ENCODE measurements at places on chromosomes 13 and 19.

DNA sequence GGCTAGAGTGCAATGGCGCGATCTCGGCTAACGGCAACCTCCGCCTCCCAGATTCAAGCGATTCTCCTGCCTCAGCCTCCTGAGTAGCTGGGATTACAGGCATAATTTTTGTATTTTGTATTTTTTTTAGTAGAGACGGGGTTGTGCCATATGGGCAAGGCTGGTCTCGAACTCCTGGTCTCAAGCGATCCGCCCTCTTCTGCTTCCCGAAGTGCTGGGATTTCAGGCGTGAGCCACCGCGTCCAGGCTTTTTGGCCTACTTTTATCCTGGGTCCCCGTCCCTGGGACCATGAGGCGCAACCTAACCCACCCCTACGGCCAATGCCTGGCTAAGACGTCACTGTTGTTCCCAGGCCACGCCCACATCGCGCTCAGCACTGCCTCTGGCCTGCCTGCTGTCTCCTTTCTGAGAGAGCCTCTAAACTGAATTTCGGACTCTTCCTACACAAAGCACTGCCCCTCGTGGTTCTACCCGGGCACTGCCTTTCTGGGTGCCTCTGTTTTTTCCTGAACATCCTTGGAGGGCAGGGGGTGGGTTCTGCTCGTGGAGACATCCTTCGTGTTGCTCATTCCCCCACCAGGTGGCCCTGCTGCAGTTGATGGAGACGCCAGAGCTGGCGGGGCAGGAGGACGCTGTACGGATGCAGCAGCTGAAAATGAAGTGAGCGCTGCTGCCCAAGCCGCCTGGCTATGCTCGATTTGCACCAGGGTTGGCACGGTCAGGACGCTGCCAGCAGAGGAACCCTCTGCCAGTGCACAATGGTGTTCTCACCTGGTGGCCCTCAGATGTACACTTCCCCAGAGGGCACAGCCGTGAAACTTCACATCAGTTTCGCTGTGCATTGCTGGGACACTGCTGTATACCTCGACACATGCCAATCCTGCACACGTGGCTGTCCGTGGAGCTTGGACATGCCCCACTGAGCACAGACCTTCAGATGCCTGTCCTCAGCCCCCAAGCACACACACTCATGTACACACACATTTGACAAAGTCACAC, 2.0 kb downstream of the REX1BD start:
- DNase-seq, result no peak

DNA sequence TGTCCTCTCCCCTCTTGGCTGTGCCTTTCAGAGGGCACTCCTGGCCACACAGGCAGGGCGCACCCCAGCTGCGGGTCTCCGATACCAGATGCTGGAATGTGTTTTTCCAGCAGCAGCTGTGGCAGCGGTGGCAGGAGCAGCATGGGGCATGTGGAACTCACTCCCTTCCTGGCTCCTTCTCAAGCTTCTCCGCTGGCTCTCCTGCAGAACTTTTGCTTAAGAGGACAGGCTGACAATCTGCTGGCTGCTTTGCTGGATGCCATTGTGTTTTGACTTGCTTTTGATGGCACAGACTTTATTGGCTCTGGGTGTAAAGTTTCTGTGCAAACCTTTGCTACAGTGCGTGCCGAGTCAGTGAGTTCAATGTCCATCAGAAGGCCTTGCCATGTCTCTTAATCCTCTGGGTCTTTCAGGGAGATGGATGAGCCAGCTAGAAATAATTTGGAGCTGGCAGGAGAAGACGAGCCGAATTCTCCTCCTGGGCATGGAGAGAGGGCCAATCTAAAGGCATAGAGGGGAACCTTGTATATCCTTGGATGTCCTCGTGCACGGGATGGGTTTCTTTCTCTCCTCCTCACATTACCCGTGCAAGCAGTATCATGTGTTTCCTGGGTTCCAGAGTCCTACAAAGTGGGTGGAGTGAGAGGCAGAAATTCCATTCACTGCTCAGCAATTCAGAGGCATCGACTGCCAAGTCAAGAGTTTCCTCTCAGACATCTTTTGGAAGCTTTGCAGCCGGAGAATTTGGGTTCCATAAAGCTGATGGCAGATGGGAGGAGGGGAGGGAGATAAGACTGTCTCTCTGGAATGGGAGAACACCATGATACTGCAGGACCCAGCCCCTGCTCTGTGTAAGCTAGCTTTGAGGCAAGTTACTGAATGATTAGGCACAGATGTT, 231.2 kb downstream of the FGF9 start:
- DNase-seq, result no peak

DNA sequence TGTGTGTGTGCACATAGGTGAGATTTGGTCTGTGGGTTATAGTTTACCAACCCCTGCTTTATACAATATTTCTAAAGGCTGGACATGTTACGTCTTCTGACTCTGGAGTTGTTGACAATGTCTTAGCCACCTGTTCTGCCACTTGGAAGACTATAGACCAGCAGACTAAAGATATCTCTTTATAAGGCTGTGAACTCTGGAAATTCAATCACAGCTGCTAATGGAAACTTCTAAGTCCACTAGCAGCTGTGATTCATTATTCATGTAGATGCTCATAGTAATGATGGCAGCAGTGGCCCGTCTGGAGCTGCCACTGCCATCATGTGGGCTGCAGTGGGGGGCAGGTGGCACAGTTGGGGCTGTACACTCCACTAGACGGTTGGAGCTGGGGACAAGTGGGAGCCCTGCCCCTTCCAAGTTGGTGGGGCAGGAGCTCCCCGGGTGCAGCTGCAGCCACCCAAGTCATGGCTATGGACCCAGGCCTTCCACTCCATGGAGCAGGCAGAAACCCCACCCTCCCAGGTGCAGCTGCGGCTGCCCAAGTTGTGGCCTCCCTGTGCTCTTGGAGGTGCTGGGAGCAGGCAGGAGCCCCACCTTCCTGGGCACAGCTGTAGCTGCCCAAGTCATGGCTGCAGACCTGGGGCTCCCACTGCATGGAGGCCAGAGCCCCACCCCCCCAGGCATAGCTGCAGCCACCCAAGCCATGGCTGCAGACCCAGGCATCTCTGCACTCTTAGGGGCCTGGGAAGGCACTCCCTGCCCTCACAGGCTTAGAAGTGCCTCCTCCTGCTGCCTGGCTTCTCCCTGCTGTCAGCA, 8.8 kb downstream of the IGFL4 start:
- DNase-seq, result no peak

DNA sequence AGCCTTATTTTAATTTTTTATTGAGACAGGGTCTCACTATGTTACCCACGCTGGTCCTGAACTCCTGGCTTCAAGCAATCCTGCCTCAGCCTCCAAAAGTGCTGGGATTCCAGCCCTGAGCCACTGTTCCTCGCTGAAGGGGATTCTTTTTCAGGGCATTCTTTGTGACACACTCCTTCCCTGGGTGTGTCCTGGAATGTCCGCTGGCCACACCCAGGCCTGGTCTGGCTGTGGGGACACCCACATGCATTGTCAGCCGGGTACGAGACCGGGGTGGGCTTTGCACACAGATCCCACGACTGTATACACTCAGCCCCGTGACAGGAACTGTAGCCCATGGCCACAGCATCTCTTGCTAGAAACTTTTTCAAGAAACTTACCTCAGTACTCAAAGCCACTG, 34.4 kb upstream of the GATAD2A start:
- DNase-seq, result no peak

DNA sequence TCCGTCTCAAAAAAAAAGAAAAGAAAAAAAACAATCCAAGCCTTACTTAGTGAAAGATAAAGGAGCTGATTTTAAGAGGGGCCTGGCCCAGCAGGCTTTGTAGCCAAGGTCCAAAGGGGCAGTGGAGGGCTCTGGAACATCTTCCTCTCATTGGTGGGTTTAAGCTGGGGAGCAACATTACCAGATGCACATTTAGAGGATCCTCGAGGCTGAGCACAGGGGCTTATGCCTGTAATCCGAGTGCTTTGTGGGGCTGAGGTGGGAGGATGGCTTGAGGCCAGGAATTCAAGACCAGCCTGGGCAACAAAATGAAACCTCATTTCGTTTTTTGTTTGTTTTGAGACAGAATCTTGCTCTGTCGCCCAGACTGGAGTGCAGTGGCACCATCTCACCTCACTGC, 8.0 kb upstream of the TMEM160 start:
- peak; percentile 12 for DNase-seq

DNA sequence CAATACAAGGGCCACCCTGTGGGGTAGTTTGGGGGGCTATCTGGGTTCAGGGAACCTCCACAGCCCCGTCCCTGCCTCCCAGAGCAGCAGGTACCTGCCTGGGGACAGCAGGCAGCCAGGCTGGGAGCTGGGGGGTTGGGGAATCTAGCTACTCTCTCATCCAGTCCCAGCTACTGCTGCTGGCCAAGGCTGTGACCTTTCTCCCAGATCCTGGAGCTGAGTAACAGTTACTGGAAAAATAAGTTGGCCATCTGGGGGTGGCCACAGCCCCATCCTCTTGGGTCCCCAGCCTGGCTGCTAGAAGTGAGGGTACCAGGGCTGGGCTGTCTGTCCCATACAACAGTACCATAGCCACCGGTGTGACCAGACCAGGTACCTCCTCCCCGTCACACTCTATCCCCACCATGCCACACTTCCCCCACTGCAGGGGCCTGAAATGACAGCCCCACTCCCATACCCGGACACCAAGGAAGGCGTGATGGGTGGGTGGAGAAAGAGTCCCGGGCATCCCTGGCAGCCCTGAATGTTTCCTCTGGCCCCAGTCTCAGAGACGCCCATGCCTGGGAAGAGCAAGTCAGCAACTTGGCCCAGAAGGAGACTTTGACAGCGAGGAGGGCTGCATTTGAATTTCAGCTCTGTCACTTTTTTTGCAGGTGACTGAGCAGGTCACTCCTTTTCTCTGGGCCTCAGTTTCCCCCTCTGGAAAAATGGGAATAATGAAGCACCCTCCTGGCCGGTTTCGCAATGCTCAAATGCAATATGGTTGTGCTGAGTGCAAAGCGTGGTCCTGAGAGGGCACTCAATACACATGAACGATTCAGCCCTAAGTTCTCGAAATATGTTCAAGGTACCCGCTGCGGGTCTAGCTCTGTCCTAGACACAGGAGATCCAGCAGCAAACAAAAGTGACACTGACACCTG, 30.7 kb upstream of the NFIC start:
- no peak for DNase-seq

GRCh38 chr13:32001154-32001768, 30.3 kb upstream of the FRY start:
- no peak for DNase-seq

DNA sequence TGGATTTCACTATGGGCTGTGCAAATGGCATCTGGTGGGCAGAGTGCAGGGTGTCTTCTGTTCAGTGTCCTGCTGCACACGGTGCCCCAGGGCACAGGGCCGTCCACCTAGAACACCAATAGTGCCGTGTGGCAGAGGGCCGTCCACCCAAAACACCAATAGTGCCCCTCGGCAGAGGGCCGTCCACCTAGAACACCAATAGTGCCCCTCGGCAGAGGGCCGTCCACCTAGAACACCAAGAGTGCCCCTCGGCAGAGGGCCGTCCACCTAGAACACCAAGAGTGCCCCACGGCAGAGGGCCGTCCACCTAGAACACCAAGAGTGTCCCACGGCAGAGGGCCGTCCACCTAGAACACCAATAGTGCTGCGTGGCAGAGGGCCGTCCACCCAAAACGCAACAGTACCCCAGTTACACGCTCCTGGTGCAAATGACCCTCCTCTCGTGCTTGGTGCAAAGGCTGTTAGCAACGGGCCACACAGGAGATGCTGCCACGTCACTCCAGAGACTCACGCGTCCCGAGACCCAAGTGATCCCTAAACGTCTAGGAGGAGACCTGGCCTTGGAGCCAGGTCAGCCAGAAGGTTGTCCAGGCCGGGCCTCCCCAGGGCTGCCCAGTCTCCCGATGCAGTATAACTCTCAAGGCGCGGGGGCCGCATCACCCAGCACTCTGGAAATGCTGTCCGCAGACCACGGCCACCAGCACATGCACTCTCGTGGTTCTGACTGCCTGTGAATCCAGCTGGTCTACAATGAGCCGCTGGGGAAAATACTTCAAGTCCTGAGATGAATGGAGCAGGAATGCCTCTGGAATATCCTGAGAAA, 51.5 kb downstream of the RASA3 start:
- no peak for DNase-seq

DNA sequence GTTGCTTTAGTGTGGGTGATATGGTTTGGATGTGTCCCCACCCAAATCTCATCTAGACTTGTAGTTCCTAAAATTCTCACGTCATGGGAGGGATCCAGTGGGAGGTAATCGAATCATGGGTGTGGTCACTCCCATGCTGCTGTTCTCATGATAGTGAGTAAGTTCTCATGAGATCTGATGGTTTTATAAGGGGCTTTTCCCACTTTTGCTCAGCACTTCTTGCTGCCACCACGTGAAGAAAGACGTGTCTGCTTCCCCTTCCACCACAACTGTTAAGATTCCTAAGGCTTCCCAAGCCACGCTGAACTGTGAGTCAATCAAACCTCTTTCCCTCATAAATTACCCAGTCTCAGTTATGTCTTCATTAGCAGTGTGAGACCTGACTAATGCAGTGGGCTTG, 26.0 kb downstream of the OR10H4 start:
- no peak for DNase-seq

DNA sequence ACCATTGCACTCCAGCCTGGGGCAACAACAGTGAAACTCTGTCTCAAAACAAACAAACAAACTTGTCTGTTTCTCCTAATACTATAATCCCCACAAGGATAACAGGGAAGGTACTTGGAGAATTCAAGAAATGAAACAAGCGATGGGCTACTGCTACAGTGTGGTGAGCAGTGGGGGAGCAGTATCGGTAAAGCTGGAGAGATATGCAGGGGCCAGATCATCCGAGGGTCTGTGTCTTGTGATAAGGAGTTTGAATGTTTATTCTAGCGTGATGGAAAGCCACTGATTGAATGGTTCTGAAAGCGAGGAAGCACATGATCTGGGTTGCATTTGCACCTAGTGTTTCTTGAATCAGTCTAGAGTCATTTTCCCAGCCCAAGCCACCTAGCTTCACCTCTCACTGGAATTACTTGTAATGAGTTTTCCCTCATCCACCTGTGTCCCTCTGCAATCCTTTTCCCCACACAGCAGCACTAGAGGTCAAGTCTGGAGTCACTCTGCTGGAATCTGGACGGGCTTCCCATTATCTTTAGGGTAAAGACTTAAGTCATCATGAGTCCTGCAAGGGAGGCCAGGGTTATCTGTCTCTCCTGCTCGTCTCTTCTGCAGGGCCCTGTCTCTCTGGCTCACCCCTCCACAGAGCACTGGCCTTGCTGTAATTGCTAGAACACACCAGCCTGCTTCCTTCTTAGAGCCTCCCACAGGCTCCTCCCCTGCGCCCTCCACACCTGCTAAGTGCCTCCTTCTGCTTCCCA, 162.3 kb downstream of the KLF5 start:
- DNase-seq, result no peak

DNA sequence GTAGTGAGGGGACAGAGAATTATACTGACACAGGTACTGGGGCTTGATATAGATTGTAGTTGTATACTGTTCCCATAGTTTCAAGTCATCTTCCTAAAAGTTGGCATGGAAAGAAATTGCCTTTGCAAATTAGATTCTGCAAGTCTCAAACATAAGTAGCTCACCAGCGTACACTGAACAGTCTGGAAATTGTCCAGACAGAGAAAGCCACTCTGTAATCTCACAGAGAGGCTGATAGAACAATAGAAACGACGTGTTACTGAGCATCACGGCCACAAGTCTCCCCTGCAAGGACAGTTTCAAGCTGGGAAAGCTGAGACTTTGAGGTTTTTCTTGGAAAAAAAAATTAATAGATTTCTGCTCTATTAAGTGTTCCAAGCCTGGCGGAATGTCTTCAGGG, 228.6 kb downstream of the DNAJC15 start:
- no peak for DNase-seq

- no peak for DNase-seq
Measured at GRCh38 chr19:45475537-45476291, 7.9 kb downstream of the FOSB start.

GRCh38 chr13:72960114-72960513, 98.7 kb upstream of the KLF5 start:
- DNase-seq, result no peak
